Aortic smooth muscle cell (primary cell): ENCODE measurements at places on chromosomes 12 and 14. TPM values are rescaled to one million over a fixed set of nuclear protein-coding genes. Genes with fewer than 3 reads are reported as not detected.

The SLC4A8 gene
- 2.3 and 3.0 TPM in 2 replicates for total RNA-seq

The LHX5 gene
- not detected in 2 replicates for total RNA-seq

The DNAI7 gene
- total RNA-seq = 0.13 and 0.37 TPM in 2 replicates

The BIN2 gene
- total RNA-seq = not detected in 2 replicates

The CELA1 gene
- not detected in 2 replicates for total RNA-seq

The SOAT2 gene
- 0.19 and 0.26 TPM in 2 replicates for total RNA-seq
